Glutamatergic neuron (in vitro differentiated cells): ENCODE measurements at places on chromosomes 3 and 15. TPM values are rescaled to one million over a fixed set of nuclear protein-coding genes. Genes with fewer than 3 reads are reported as not detected.

DNA sequence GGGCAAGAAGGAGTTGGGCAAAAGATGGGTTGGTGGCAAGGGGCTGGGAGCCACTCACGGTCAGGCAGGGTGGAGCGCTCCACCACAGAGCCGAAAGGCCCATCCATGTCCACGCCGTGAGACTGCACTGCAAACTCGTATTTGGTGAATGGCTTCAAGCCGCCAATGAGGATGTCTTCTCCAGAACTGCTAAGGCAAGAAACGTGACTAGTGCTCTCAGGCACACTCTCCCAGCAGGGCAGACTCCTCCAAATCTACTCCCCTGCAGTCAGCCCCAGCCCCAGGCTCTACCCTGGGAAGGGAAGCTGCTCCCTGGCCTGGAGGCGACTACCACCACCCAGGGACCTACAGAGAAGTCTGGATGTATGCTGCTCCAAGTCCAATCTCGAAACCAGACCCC, 11.4 kb upstream of the IGDCC3 start:
- peaks cover 2% of the 10 kb centered on the region for H3K27me3 ChIP-seq
- DNase-seq, result no peak
- no peak overlapping the region for H3K27ac ChIP-seq
- no peak overlapping the region for H3K4me3 ChIP-seq
- H3K4me1 ChIP-seq, result peaks cover 10% of the 10 kb centered on the region
- H3K36me3 ChIP-seq, result no peaks in the 10 kb centered on the region

- no peak overlapping the region for H3K4me3 ChIP-seq
- H3K4me1 ChIP-seq, result no peaks in the 10 kb centered on the region
- H3K36me3 ChIP-seq, result no peaks in the 10 kb centered on the region
These were observed 44.2 kb downstream of the MKRN2 start for GRCh38 chr3:12601072-12601471.

GRCh38 chr15:43249236-43249635, 17.5 kb downstream of the TGM5 start:
- no peak overlapping the region for H3K27ac ChIP-seq
- no peak for DNase-seq

The RTP1 gene
- total RNA-seq, result not detected
